ENCODE measurements at places on chromosomes 7 and 10.

DNA sequence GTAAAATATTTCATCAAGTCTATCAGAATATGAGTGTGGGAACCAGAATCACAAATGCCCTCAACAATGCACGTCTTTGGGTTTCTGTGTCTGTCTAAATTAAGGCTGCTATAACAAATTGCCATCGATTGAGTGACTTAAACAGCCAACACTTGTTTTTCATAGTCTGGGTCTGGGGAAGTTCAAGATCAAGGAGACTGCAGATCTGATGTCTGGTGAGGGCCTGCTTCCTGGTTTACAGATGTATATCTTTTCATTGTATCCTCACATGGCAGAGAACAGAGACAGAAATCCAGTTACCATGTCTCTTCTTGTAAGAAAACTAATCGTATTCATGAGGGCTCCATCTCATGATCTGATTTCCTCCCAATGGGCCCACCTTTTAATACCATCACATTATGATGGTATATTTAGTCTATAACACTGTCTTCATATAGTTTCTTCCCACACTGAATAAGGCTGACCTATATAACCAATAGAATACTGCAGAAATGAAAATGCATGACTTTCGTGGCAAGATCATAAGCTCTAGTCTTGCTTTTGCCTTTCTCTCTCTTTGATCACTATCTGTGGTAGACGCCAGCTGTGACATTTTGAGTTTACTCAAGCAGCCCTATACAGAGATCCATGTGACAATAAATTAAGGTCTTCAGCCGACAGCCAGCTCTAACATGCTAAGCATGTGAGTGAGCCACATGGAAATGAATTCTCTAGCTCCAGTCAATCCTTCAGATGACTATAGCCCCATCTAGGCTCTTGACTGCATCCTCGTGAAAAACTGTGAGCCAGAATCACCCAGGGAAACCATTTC is 51.9 kb downstream of the THSD7A start:
- DNase-seq, result no peak

GRCh38 chr7:100584054-100584682 is 1.8 kb downstream of the LRCH4 start:
- no peak for DNase-seq

GRCh38 chr10:89613582-89613981 is 31.5 kb downstream of the PANK1 start:
- DNase-seq, result no peak

GRCh38 chr10:37976091-37976879 is at the start of gene ZNF25:
Gene ZNF25, minus strand, starts transcription at chr10:37976647. Its CDS starts 4,925 bp downstream, at chr10:37971722.
- peak; percentile 88 for DNase-seq

DNA sequence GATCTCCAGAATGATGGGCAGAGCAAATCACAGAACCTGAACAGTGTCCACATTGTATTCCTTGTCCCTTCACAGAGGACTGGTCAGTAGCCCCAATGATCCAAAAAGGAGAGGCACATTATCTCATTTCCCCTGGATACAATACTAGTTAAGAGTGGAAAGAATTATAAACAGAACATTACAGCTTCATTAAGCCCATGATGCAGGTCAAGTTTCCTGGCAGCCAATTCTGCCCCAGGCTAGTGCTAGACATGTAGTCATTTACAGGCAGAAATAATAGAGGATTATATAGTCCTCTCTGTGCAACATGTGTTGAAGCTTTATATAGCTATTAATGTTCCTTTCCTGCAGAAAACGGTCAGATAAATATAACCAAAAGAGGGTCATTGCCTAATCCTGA is 124.3 kb upstream of the WNT16 start:
- no peak for DNase-seq

DNA sequence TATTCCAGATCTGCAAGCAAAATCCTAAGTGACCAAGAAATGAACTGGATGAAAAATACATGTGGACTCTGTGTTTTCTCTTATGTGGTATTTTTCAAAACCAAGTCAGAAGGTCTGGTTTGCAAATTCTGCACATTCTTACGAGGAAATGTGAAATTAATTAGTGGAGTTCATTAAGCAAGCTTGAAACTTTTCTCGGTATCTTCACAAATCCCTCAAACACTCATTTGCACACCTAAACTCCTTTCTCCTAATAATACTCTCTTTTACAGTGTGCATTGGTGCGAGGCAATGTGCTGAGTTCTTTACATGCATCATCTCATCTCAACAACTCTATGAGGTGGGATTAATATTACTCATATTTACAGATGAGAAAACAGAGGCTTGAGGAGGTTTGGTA is 82.1 kb downstream of the MTERF1 start:
- DNase-seq, result no peak

DNA sequence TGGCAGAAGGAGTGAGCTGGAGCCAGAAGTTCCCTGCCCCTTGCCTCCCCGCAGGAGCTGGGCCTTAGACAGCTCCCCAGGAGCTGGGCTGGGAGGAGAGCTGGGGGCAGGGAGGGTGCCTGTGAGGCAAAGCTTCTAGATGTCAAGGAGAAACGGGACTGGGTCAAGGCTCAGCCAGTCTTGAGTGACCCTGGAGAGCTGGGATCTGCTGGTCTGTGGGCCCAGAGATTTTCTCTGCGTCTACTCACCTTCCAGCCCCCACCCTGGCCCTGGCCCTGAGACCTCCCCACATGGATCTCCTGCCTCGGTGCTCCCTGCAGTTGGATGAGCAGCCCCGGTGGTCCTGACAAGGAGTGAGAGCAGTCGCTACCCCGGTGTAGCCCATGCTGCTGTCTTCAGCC is 20.3 kb upstream of the SHH start:
- DNase-seq, result no peak

- no peak for DNase-seq
Observed at GRCh38 chr10:77087366-77087765, 550.2 kb downstream of the KCNMA1 start.
